ENCODE measurements at places on chromosomes 7 and 10. TPM values are rescaled to one million over a fixed set of nuclear protein-coding genes. Genes with fewer than 3 reads are reported as not detected.

PPP1R3C gene
- total RNA-seq: 6.7 TPM

LLCFC1 gene
- total RNA-seq: not detected

IKZF1 gene
- total RNA-seq: not detected

PDGFA gene
- total RNA-seq: 58.2 TPM

TMEM176B gene
- total RNA-seq: not detected

PLAU gene
- 167 TPM for total RNA-seq

CFAP58 gene
- total RNA-seq: 0.28 TPM
